CD4-positive, alpha-beta T cell treated with Interleukin-10 for 1 hour (primary cell): ENCODE measurements at places on chromosomes 1 and 21.

DNA sequence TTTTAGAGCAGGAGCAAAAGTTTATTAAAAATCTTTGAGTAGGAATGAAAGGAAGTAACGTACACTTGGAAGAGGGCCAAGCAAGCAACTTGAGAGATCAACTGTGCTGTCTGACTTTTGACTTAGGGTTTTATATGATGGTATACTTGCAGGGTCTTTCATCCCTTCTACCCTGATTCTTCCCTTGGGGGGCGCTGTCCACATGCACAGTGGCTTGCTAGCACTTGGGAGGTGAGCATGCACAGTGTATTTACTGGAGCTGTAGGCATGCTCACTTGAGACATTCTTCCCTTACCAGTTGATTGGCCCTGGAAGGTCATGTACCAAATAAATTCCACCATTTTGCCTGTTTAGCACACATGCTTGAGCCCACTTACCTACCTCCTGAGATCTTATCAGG is 1001.3 kb upstream of the ADGRL2 start:
- no peak for DNase-seq

GRCh38 chr1:56547977-56548376 is 31.4 kb downstream of the PLPP3 start:
- no peak for DNase-seq

GRCh38 chr1:31408788-31409318 is 4.2 kb upstream of the SERINC2 start:
- no peak for DNase-seq

DNA sequence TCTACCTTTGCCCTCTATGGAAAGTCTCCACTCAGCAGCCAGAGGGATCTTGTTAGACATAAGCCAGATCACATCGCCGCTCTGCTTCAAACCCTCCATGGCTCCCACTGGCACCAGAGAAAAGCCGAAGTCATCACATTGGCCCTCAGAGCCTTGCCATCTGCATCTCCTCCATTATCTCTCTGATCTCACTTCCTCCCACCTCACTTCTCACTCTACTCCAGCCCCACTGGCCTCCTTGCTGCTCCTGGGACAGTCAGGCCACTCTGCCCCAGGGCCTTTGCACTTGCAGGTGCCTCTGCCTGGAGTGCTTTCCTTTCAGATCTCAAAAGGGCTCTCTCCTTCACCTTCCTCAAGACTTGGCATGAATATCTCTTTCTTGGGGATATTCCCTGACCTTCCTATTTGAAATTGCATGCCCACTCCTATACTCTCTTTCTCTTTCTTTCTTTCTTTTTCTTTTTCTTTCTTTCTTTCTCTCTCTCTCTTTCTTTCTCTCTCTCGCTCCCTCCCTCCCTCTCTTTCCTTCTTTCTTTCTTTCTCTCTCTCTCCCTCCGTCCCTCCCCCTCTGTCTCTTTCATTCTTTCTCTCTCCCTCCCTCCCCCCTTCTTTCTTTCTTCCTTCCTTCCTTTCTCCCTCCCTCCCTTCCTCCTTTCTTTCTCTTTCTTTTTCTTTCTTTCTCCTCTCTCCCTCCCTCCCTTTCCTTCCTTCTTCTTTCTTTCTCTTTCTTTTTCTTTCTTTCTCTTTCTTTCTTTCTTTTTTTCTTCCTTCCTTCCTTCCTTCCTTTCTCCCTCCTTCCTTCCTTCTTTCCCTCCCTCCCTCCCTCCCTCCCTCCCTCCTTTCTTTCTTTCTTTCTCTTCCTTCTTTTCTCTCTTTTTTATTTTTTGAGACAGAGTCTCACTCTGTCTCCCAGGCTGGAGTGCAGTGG is 96.0 kb upstream of the CASZ1 start:
- no peak for DNase-seq

DNA sequence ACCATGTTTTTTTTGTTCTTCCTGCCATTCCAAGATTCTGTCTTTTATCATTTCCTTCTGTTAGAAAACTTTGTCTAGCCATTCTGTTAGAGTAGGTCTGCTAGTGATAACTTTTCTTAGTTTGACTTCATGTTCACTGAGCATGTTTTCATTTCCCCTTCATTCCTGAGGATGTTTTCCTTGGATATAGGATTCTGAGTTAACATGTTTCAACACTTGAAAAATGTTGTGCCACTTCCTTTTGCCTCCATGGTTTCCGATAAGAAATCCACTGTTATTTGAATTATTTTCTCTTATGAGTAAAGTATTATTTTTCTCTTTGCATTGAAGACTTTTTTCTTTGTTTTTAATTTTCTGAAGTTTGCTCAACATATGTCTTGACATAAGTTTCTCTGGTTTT is 66.7 kb downstream of the ATP1A1 start:
- DNase-seq = no peak

DNA sequence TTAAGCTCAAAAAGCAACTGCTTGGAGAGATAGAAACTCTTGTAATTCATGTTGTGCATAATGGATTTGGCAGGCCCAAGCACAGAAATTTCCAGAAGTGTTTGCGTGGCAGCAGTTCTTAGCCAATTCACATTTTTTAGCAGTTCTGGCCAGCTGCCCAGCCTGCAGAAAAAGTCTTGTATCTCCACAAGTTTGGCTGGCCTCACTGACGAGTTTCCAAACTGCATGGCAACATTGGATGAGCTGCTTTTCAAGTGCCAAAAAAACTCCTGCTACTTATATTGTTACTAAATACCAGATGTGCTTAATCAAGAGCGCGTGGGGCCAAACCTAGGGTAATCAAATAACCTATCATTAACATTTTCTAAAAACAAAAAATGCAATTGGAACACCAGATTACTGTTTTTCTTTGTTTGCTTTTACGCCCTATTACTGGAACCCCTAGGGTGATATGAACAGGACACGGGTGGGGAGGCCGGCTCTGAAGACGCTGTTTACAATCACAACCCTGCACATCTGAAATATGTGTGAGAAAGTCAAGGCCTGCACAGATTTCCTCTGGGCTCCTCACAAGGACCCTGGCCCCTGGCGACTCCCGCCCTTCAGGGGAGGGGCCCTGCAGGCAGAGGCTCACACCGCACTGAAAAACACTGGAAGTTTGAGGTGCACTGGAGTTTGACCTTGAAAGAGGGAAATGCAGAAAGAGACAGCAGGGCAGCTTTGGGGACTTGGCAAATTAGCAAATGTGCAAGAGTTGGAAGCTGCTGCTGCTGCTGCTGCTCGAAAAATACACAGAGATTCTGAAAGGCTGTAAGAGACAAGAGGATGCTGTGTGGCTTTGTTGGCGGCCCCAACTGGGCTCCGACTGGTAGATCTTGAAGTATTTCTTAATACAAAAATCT is 55.2 kb upstream of the TARBP1 start:
- no peak for DNase-seq

GRCh38 chr1:173049322-173049633 is 1.5 kb downstream of the TNFSF18 start:
- no peak for DNase-seq

GRCh38 chr1:150165622-150166612 is 16.2 kb downstream of the PLEKHO1 start:
- DNase-seq = peak; percentile 62

DNA sequence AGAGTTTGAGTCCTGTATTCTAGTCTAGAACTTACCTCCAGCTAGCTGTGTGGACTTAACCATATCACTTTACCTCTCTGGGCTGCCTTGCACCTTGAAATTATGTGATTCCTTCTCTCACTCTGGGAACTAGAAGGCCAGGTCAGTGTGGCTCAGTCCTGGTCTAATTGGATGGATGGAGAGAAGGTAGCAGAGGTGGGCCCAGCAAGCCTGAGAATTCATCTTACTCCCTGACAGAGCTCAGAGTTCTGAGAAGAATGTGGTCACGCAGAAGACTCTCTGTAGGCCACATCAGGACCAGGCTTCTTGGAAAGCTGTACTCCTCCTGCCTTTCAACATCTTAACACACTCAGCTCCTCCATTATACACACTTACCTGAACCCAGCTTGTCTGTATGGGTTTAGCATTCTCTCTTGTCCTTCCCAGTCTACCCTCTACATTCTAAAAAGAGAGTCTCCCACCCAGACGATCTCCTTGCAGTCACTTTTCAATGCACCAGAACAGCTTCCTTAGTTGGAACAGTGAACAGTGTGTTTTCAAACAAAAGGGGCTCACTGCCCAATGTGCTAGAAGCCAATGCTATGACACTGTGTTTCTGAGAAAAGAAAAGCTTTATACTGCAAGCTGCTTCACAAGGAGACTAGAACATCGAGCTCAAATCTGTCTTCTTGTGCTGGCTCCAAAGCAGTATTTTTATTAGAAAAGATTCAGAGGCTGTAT is 60.5 kb downstream of the CAPN9 start:
- DNase-seq = no peak

GRCh38 chr21:44854664-44855446 is 18.6 kb downstream of the PTTG1IP start:
- DNase-seq = no peak

GRCh38 chr1:155975375-155976061 is 2.8 kb downstream of the ARHGEF2 start:
- no peak for DNase-seq

DNA sequence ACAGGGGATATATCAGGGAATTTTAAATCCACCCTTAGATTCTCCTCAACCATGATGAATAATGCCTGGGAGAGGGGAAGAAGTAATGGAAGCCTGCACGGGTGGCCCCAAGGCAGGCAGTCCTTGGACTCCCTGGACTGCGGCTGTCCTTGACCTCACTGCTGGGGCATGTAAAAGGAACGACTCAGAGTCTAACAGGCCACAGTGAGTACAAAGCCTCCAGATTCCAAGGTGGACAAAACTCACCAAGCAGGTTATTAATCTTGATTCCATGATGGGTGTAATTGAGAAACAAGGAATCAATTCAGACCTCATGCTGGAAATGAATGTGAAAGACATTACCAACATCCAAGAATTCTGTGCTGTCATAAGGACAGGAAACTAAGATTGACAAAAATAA is 13.0 kb upstream of the ARHGAP29 start:
- DNase-seq = no peak

DNA sequence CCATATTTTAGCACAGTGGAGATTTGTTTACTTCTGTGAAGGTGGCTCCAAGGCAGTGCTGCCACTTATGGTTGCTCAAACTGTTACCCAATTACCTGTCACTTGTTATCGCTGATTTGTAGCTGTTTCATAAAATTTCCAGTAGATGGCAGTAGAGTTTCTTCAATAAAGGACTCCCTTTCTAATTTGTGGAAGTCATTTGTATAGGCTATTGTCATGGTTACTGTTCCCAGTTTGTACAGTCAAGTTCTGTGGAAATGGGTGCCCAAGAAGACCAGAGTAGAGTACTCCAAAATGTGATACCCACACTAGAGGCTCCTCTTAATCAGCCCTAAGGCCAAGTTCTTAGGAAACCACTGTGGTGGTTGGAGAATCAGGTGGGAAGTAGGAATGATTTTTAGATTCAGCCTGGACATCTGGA is 186.1 kb downstream of the CLEC20A start:
- peak; percentile 42 for DNase-seq

DNA sequence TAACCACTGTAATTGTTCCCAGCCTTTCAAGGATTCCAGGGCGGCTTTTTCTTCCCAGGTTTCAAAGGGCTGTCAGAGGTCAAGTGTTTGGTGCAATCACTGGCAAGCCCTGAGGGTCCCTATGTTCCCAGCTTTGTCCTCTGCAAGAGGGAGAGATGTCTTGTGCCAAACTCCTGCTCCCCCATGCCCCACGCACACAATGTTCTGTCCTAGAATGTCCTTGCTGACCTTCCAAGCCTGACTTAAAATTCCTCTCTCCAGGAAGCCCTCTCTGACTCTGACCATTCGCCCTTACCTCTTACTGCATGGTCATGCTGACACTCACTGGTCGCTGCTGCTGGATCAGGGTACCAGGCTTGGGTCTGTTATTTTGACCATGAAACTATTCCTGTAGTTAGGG is 152.5 kb upstream of the KCND3 start:
- no peak for DNase-seq

DNA sequence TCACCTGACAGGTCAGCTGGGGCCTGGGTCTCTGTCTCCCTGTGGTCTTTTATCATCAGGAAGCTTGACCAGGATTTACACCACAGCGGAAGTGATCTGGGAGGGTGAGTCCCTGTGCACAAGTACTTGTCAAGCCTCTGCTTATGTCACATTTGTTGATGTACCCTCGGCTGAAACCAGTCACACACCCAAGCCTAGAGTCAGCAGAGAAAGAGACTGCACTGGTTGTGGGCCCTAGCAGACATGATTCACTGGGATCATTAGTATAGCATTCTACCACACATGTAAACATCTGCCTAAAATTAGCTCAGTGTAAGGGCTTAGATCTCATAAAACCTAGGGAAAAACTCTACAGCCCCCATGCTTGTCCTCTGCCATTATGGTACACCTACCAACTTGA is 79.3 kb upstream of the LAMC2 start:
- no peak for DNase-seq

GRCh38 chr1:102961549-102961948 is 146.8 kb downstream of the COL11A1 start:
- no peak for DNase-seq

DNA sequence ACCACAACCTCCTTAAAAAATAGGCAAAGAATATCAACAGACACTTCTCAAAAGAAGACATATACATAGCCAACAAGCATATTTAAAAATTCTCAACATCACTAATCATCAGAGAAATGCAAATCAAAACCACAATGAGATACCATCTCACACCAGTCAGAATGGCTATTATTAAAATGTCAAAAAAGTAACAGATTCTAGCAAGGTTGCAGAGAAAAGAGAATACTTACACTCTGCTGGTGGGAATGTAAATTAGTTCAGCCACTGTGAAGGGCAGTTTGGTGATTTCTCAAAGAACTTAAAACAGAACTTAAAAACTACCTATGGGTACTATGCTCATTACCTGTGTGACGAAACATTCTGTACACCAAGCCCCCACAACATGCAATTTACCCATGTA is 20.7 kb downstream of the CD1B start:
- DNase-seq = no peak

DNA sequence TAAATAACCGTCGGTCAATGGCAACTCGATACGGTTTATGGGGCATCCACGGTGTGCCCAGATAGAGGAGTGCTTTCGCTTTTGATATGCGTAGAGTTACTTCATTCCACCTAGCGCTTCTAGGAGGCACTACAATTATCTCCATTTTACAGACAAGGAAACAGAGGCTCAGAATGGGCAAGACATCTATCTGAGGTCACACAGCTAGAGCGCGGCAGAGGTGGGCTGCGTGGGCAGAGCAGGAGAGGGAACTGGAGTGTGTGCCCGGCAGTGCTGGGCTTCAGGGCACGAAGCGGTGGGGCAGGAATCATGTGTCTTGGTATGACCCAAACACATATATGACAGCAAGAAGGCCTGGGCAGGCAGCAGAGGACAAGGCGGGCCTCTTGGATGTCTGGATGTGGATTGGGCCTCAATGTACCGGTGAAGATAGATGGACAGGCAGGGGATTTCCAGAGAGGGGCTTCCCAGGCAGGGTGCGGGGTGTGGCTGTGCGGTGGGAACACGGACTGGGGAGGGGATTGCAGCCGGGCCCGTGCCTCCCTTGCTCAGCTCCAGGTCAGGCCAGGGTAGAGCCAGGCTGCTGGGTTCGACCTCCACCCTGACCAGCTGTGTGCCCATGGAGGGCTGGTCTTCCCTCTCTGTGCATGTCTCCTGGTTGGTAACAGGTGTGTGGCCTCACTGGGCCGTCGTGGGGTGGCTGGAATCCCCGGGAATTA is 21.2 kb downstream of the TP73 start:
- peak; percentile 24 for DNase-seq

GRCh38 chr1:181655756-181656155 is 172.4 kb downstream of the CACNA1E start:
- no peak for DNase-seq

- DNase-seq = no peak
Measured at GRCh38 chr1:153404086-153404635, 12.2 kb upstream of the S100A7A start.

GRCh38 chr1:63668298-63668697 is 75.1 kb downstream of the PGM1 start:
- no peak for DNase-seq
